Activated naive CD4-positive, alpha-beta T cell treated with anti-CD3 and anti-CD28 coated beads for 36 hours (primary cell): ENCODE measurements at places on chromosomes 6 and 20. TPM values are rescaled to one million over a fixed set of nuclear protein-coding genes. Genes with fewer than 3 reads are reported as not detected.

GRCh38 chr6:111685526-111685925 lies 79.8 kb upstream of the TRAF3IP2 start:
- DNase-seq: no peak

- no peak for DNase-seq
These were observed 10.8 kb downstream of the MAVS start for GRCh38 chr20:3857405-3857804.

DNA sequence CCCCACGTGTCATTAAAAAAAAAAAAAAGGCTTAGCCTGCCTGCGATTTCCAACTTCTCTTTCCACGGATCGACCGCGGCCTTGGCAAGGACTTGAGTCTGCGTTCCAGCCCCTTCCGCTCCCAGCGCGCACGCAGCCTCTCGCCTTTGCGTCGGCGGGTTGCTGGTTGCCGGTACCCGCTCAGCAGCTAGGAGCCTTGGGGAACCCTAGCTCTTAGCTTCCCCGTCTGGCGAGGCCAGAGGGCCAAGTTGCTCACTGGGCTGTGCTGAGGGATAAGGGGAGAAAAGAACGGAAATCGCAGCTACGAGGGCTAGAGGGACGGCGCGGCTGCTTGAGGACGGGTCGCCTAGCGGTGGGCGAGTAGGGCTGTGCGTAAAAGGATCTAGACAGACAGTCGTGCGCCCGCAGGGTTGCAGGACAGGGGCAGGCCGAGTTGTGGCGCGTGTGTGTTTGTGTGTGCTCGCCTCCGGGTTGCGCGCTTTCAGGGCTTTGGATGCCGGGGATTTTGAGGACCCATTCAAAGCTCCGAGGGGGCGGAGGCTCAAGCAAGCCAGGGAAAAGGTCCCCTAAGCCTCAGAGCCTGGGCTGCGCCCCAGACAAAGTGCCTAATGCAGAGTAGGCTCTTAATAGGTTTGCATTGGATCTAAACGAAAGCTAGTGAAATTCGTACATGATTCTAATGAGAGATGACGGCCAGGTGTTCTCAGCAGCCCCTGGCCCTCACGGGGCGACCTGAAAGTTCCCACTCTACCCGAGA lies 40.5 kb upstream of the OSTM1 start:
- peak; percentile 49 for DNase-seq

- no peak for DNase-seq
These were observed 63.8 kb downstream of the SGK1 start for GRCh38 chr6:134254118-134254517.

- no peak for DNase-seq
These were observed 36.4 kb upstream of the MC3R start for GRCh38 chr20:56212091-56212490.

DNA sequence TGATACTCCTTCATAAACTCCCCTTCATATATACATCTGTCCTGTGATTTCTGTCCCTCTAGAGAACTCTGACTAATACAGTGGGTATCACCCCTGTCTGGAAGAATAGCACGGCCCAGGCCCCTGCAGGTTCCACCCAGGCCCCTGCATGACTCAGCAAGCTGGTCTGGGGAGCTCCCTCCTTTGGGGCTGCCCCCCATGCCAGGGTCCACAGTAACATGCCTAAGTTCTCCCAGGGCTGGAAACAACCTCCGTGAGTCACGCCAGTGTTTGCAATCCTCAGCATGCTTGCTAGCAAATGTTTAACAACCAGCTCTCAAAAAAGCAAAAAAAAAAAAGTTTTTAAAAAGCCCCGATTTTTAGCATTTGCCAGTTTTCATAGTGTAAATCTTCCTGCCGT lies 134.3 kb upstream of the CDH4 start:
- no peak for DNase-seq

DNA sequence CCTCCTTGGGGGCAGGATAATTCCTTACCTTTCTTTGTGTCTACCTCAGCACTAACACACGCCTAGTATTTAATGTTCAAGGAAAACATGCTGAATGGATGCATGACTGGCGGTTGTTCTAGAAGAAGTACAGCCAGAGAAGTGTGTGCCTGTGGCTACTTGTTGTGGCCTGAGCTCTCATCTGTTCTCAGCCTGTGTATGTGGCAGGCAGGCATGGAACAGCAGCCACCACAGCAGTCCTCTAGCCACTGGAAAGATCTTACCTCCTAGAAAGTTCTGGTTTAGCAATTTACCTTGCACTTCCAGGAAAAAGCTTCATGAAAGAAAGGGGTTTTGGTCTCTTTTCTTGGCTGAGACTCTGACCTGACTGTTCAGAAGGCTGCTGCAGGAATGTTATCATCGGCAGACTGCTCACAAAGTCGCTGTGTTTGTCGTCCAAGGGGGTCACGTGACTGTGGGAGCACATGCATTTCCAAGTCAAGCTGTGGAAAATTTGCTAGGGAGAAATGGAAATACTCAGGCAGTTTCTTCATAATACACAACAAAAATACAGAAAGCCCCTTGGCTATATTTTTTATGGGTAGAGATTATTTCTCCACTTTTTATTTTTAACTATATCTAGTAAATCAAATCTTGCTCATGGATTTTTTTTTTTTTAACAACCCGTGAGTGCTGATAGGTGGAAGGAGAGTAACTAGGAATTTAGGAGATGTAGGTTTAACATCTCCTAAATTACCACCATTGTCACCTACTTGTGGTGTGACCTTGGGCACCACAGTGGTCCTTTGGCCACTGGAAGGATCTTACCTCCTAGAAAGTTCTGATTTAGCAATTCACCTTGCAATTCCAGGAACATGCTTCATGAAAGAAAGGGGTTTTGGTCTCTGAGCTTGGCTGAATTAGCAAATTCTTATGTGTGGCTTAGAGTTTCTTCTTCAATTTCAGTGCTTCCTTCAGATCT lies 110.8 kb upstream of the GPR6 start:
- no peak for DNase-seq

- DNase-seq: no peak
These were observed 67.9 kb downstream of the ZHX3 start for GRCh38 chr20:41249411-41250281.

DNA sequence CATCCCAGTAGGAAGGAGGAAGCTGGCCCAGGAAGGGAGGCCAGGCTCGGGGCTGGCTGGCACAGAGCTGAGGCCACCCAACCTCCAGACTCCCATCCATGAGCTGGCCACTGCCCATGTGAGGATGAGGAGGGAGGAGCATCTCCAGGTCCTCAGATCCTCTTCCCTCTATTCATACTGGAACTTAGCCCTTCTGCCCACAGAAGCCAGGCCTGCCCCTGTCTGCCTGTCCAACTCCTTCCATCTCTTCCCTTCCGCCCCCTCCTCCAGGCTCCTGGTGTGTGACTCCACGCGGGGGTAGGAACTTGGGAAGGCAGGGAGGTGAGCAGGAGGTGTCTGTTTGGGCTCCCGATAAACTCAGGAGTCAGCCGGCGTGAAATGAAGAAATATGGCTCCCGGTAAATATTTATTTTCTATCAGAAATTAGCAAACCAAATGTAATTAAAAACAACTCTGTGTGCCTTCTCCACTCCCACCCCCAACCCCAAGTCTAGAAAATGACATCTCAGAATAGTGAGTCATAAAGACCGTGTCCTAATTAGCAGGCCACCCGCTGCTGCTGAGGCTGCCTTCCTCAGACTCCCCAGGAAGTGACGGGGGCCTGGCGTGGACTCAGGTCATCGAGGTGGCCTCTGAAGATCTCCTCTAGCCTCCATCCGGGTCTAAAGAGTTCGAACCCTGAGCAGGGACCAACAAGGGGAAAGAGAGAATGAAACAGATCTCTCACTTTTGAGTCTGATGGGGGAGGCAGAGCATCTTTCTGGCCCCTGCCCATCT lies 81.9 kb downstream of the MDGA1 start:
- no peak for DNase-seq

DNA sequence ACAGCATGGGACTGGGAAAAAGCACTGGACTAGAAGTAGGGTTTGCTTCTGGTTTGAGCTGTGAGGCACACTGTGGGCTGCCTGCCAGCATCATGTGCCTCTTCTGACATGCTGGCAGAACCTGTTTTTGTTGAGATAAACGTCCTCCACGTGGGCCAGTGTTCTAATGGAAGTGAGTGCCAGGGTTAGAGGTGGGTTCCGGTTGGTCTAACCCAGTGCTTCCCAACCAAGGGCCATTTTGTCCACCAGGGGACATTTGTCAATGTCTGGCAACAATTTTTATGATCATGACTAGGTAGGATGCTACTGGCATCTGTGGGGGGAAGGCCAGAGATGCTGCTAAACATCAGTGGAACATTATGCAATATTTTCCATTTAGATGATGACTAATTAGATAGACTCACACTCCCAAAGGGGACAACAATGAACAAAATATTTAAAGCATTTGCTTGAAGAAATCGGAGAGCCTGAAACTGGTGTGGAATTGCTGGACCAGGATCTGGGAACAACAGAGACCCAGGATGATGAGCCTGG lies 7.8 kb upstream of the APMAP start:
- DNase-seq: peak; percentile 11

GRCh38 chr6:135195041-135195440 lies 13.9 kb downstream of the MYB start:
- no peak for DNase-seq

DNA sequence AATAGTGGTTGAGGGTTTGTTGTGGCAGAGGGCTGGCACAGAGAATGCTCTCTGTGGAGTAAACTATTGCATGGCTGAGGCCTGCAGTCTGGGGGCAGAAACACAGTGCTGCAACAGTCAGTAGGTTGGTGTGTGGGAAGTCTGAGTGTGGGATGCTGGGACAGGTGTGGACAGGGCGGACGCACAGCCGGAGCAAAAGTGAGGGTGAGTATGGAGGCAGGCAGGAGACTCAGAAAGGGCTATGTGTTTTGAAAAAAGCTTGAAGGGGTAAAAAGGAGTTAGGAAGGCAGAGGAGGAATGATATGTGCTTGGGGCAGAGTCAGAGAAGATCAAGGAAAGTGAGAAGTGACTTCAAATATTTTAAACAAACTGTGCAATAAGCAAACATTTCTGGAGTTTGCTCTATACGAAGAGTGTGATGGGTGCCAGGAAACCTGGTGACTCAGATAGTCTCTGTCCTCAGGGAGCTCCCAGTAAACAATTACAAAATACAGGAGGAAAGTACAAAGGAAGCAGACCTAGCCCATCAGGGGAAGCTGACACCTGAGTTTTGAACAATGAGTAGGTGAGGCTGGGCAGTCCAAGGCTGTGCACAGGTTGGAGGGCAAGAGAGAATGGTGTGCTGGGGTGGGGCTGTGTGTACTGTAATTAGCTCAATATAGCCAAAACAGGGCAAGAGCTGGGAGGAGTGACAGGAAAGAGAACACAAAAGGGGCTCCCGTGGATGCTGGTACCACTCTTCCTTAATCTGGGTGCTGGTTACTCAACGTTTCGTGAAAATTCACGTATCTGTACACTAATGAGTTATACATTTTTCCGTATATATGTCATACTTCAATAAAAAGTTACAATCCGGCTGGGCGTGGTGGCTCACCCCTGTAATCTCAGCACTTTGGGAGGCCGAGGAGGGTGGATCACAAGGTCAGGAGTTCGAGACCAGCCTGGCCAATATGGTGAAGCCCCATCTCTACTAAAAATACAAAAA lies 55.2 kb downstream of the PIGU start:
- no peak for DNase-seq

DNA sequence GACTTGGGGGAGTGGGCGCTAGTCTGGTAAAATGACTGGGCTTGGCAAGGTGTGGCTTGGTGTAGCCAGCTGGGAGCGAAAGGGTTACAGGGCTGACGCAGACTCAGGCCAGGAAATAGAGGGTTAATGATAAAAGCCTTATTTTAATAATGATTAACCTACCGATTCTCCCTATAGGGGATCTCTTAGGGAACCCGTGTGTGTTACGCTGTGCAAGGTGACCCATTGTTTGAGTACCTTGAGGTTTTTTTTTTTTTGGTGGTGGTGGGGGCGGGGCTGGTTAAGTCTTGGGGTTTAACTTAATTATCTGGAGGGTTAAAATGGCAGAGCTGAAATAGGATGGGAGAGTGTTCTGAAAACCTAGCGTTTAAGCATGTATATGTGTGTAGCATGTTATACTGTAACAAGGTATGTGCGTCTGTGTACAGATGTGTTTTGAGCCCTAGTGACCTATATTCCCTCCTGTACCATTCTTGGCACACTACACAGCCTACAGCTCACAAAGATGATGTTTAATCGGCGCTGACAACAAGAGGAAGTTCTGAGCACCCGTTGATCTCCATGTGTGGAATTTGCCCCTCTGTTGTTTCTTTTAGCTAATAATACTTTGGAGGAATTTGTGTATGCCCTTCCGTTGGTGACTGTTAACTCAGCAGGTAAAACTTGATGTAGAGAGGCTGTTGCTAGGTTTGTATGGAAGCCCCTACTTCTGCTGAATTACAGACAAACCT lies 1.3 kb downstream of the CARMIL1 start:
- DNase-seq: peak; percentile 50

- DNase-seq: no peak
These were observed 1.3 kb downstream of the BLCAP start for GRCh38 chr20:37526238-37526838.

DNA sequence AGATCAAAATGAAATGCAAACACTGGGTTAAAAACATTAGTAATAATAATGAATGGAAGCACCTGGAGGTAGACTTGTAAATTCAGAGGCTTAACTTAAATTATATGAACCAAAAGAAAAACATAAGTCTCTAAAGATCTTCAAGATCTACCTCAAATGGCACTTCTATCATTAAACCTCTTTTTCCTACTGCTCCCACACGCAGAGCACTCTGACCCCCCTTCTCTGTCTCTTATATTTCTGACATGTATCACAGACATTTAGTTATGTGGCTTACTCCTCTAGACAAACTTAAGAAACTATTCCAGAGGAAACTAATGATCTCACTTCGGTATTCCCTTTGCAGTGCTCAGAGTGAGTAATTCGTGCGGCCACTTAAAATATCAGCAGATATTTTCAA lies 1.1 kb downstream of the TBC1D32 start:
- DNase-seq: no peak

DNA sequence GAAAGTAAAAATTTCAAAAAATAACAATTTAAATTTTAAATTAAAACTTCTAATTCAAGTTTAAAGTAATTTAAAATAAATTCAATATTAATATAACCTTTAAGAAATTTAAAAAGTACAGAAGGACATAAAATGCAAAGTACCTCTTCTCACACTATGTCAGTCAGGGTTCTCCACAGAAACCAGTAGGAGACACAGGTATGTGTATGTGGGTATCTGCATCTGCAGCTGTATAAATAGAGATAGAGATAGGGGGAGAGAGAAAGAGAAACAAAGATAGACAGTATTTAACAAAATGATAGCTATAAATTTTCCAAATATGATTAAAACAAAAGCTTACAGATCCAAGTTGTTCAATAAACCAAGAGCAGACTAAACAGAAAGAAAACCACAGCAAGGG lies 190.8 kb downstream of the ERMARD start:
- no peak for DNase-seq

GRCh38 chr6:119197271-119197670 lies 118.8 kb upstream of the FAM184A start:
- no peak for DNase-seq

- no peak for DNase-seq
These were observed 1.2 kb downstream of the TBX18 start for GRCh38 chr6:84763003-84763885.

GRCh38 chr6:84408028-84408427 lies 180.6 kb upstream of the CEP162 start:
- DNase-seq: no peak

GRCh38 chr20:25127761-25128537 lies 46.0 kb upstream of the VSX1 start:
- DNase-seq: no peak

UBE2J1 gene
- total RNA-seq: 10.8 TPM

APOBEC2 gene
- not detected for total RNA-seq

MPIG6B gene
- 0.49 TPM for total RNA-seq

CLPSL2 gene
- total RNA-seq: not detected

EEF1A1 gene
- 18,342 TPM for total RNA-seq

RIMS4 gene
- 0.07 TPM for total RNA-seq

MYT1 gene
- 0.05 TPM for total RNA-seq

DDX43 gene
- not detected for total RNA-seq

RWDD2A gene
- 1.4 TPM for total RNA-seq

COX4I2 gene
- not detected for total RNA-seq

TSBP1 gene
- total RNA-seq: not detected
